ENCODE measurements at places on chromosomes 3 and 15. TPM values are rescaled to one million over a fixed set of nuclear protein-coding genes. Genes with fewer than 3 reads are reported as not detected.

DNA sequence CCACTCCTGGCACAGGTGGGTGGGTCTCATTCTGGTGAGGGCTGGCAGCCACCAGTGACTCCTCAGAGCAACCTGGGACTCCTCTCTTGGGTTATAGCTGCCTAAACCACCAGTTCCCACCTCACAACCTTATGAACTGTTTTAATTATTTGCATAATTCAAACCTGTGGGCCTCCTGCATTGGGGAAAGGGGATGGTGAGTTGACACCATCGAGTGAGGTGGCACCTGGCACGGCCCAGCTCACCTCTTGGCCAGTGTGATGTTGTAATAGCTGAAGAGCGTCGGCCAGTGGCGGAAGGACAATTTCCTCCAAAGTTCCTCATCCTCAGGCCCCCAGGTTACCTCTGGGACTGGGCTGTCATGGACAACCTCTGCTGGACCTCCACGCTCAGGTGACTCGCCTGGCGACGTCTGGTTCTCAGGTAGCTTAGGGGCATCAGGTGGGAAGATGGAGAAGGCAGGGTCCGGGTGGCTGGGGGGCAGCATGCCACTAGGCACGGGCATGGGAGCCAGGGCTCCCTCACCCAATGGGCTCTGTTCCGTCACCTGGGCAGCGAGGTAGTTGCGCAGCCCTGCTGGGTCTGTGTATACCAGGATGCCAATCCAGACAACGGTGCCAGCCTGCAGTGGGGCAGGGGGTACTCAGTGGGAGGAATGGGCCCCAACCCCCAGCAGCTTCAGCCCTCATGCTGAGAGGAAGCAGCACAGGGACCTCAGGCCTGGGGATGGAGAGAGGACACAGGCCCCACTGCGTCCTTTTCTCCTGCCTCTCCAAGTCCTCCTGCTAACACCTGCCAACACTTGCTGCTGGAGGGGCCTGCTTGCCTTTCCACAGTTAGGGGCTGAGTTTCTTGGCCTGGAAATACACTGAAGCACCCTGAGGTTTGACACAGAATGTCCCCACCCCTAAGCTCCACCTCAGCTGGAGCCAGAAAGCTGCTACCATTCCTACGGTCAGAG is 38.5 kb downstream of the PTPN23 start:
- peaks cover 77% of the 10 kb centered on the region for H3K36me3 ChIP-seq
- no peak for DNase-seq
- H3K4me1 ChIP-seq, result peaks cover 23% of the 10 kb centered on the region
- no peak overlapping the region for H3K4me3 ChIP-seq
- H3K27me3 ChIP-seq, result no peaks in the 10 kb centered on the region
- H3K27ac ChIP-seq, result no peak overlapping the region

DNA sequence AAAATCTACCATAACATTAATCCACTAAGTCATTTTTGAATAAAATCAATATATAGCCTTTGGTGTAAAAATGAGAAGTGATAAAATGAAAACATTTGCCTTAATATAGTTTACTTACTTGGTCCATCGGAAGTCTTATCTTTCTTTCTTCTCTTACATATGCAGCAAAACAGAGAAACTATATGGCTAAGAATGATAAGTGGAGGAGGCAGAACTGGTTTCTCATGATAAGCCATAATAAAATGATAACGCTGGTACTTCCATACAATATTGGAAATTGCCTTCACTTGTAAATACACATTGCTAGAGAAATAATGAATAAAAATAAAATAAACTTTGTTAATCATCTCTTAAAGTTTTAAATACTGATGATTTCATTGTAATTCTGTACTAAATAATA is 47.8 kb upstream of the USP50 start:
- H3K27ac ChIP-seq, result no peak overlapping the region
- H3K27me3 ChIP-seq, result no peaks in the 10 kb centered on the region
- H3K4me1 ChIP-seq, result no peaks in the 10 kb centered on the region
- H3K4me3 ChIP-seq, result no peak overlapping the region
- peaks cover 35% of the 10 kb centered on the region for H3K36me3 ChIP-seq
- no peak for DNase-seq

GRCh38 chr15:29821416-29822099 is 710 bp downstream of the TJP1 start:
- DNase-seq, result peak; percentile 78
- peak overlapping the region; percentile 89 for H3K27ac ChIP-seq
- no peaks in the 10 kb centered on the region for H3K27me3 ChIP-seq

DNA sequence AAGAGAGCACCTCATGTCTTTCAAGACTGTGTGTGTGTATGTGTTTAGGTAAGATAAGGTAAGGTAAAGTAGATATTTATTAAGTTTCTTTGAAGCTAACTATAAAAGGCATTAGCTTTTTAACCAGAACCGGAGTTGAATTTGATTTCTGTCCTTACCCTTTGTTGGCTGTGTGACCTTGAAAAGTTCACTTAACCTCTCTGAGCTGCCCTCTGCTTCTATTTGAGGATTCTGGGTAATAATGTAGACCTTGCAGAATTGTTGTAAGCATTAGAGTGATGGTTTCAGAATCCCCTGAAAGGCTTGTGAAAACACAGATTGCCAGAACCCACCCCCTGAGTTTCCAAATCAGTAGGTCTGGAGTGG is 21.6 kb upstream of the SACM1L start:
- no peak overlapping the region for H3K4me3 ChIP-seq
- peaks cover 52% of the 10 kb centered on the region for H3K4me1 ChIP-seq
- peak overlapping the region; percentile 2 for H3K27ac ChIP-seq
- DNase-seq, result no peak
- H3K36me3 ChIP-seq, result peaks cover 40% of the 10 kb centered on the region
- H3K27me3 ChIP-seq, result no peaks in the 10 kb centered on the region

DNA sequence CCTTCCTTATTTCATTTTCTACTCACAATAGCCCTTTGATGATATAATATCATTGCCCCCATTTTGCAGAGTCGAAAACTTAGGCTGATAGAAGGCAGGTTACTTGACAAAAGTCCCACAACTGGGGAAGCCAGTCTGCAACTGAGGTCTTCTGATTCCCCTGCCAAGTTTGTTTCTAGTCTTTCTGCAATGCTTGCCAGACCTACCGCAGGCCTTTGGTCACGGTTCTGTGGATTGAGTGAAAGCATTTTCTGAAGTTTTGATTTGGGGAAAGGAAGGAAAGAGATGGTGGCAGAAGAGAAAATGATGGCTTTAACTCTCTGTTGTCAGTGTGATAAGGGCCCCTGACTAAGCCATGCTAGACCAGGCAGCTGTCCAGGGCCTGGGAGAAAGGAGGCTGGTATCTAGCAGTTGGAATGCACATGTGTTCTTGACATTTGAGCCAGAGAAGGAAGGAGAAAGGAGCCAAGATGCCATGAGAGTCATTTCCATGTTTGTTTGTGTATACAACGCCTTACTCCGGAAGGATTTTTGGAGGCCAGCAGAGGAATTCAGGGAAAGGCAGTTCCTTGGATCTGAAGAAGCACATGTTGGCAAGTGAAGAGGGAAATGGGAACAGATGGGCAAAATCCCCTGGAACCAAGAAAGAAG is 29.9 kb downstream of the FAH start:
- H3K4me3 ChIP-seq, result no peak overlapping the region
- H3K36me3 ChIP-seq, result peaks cover 16% of the 10 kb centered on the region
- peaks cover 29% of the 10 kb centered on the region for H3K4me1 ChIP-seq
- DNase-seq, result peak; percentile 78
- H3K27ac ChIP-seq, result no peak overlapping the region

GPR149 gene
- total RNA-seq, result 0.35 TPM

CD86 gene
- total RNA-seq, result 2.2 TPM

- H3K4me1 ChIP-seq, result peaks cover 17% of the 10 kb centered on the region
- peak overlapping the region; percentile 91 for H3K27ac ChIP-seq
- no peaks in the 10 kb centered on the region for H3K27me3 ChIP-seq
- no peaks in the 10 kb centered on the region for H3K36me3 ChIP-seq
Observed at GRCh38 chr3:190042558-190042957, 78.1 kb downstream of the P3H2 start.

DNA sequence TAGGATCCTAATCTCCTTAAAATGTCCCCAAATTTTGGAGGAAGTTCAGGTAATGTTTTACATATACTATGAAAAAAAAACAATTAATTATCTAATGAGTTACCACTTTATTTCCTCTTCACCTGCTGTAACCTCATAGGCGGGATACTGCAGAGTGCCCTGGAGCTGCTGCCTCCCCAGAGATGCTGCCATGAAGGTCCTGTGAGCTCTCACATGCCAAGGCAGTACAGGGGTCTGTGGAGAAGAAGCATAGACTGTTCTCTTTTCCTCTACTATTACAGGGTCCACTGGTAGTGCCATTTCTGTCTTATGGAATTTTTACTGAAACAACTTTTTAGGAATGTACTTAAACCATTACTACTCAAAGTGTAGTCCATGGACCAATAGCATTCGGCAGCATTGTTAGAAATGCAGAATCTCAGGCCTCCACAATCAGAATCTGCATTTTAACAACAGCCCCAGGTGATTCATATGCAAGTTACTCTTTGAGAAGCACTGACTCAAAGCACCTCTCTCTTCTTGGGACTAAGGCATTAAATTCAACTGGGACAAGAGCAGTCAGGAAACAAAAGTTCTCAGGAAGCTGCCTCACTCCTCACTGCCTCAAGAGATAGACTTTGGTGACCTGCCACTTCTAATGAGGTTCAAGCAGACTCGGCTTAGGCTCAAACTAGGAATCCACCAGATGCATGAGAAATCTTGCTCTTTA is 30.3 kb upstream of the CPOX start:
- H3K4me1 ChIP-seq, result no peaks in the 10 kb centered on the region
- H3K27me3 ChIP-seq, result no peaks in the 10 kb centered on the region
- no peaks in the 10 kb centered on the region for H3K36me3 ChIP-seq
- no peak overlapping the region for H3K27ac ChIP-seq
- H3K4me3 ChIP-seq, result no peak overlapping the region

DNA sequence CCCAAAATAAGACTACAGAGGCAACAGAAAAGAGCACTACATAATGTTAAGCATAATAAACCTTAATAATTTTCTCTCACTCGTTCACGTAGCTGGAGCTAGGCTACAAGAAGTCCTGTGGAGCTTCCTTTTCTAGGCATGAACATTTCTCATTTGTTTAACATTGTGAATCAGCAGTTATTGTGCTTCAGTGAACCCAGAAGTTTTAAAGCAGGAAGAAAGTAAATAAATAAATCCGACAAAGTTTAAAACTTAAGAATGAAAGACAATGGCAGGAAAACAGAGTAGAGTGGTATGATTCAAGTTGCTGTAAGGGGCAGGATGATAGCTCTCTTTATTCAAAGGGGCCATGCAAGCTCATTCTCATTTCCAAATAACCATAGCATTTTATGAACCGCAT is 191.8 kb downstream of the LSAMP start:
- no peaks in the 10 kb centered on the region for H3K4me1 ChIP-seq
- no peak overlapping the region for H3K4me3 ChIP-seq
- no peaks in the 10 kb centered on the region for H3K36me3 ChIP-seq
- H3K27me3 ChIP-seq, result no peaks in the 10 kb centered on the region
- DNase-seq, result no peak

DNA sequence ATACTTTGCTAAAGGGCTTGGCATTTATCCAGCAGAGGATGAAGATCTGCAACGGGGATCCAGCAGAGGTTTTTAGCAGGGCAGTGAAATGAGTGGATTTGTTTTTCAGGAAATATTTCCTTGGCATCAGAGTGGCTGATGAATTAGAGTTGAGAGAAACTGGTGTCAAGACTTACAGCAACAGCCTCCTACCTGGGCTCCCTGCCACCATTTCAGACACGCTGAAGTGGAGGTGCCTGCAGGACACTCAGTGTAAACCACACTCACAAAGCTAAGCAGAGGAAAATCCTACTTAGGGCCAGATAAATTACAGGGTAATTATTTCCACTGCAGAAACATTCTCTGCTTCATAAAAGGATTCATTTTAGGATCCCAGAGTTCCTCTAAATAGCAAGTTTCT is 519.7 kb downstream of the FGF12 start:
- H3K27ac ChIP-seq, result no peak overlapping the region
- DNase-seq, result peak; percentile 6
- H3K27me3 ChIP-seq, result no peaks in the 10 kb centered on the region

DNA sequence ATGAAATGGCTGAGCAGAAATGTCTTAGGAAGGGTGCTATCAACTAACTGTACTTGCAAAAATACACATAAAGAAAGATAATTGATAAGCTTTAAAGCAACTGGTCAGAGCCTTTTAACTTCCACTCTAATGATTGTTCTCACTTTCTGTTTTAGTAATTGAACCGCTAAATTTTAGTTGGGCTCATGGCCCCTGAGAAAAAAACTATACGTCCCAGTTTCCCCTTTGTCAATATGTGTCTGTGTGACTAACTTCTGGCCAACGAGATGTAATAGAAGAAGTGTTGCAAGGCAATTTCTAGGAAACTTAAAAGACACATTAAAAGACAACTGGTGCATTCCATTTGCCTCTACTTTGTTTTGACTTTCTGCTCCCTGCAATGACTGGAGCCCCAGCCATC is 223.9 kb downstream of the NR1D2 start:
- no peaks in the 10 kb centered on the region for H3K36me3 ChIP-seq
- no peaks in the 10 kb centered on the region for H3K4me1 ChIP-seq
- H3K4me3 ChIP-seq, result no peak overlapping the region
- no peak overlapping the region for H3K27ac ChIP-seq
- H3K27me3 ChIP-seq, result no peaks in the 10 kb centered on the region
- DNase-seq, result no peak

DNA sequence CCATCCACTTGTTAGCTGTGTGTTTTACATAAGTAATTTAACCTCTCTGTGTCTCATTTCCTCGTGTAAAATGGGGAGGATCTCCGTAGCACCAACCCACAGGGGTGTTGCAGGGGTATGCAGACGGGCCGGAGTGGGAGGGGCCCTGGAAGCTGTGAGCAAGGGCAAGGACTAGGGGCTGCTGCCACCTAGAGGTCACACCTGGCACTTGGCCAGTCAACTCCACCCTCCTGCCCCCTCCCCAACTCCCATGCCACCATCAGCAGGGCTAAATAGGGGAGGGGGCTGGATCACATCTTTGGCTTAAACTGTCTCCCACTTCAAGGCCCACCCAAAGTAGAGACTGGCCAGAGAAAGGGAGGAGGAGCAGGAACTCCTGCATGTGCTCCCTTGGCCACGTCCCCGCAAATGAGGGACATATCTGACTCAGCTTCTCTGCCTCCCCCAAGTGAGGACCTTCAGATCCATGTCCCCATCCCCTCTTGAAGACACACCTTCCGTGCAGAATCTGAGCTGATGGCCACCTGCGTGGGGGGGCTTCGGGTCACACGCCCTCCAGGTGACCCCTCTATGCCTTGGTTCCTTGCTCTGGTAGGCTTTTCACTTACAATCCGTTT is 2.6 kb downstream of the CCDC9B start:
- no peak overlapping the region for H3K27ac ChIP-seq
- H3K4me1 ChIP-seq, result peaks cover 79% of the 10 kb centered on the region
- peak; percentile 67 for DNase-seq
- no peak overlapping the region for H3K4me3 ChIP-seq
- H3K36me3 ChIP-seq, result no peaks in the 10 kb centered on the region

- H3K4me3 ChIP-seq, result no peak overlapping the region
- H3K27ac ChIP-seq, result no peak overlapping the region
- H3K27me3 ChIP-seq, result peaks cover 42% of the 10 kb centered on the region
Observed at GRCh38 chr15:98289747-98290146, 329.2 kb downstream of the ARRDC4 start.

DNA sequence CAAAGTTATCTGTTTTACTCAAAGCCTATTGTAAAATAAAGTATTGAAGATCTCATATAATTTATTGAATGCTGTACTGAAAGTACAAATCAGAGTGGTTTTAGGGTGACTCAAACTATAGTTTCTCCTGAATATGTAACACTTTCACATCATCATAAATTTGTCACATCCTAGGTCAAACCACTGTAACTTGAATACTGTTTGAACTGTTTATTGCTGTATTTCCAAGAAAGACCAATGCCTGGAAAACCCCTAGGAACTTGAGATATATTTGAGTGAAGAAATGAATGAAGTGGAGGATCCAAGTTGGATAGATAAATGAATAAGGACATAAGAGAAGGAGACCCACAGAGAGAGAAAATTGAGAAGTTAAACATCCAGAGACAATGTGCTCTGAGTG is 348.2 kb downstream of the GRM7 start:
- no peak for DNase-seq
- H3K36me3 ChIP-seq, result no peaks in the 10 kb centered on the region
- H3K27ac ChIP-seq, result no peak overlapping the region
- no peaks in the 10 kb centered on the region for H3K27me3 ChIP-seq

KIF23 gene
- 16.5 TPM for total RNA-seq
